ENCODE measurements at places on chromosomes 11 and 22.
A peak's percentile ranks its signal among the peaks of the same experiment; 100 is the strongest.

GRCh38 chr11:61593151-61593550 lies 12.3 kb upstream of the SYT7 start:
- no peak for DNase-seq

DNA sequence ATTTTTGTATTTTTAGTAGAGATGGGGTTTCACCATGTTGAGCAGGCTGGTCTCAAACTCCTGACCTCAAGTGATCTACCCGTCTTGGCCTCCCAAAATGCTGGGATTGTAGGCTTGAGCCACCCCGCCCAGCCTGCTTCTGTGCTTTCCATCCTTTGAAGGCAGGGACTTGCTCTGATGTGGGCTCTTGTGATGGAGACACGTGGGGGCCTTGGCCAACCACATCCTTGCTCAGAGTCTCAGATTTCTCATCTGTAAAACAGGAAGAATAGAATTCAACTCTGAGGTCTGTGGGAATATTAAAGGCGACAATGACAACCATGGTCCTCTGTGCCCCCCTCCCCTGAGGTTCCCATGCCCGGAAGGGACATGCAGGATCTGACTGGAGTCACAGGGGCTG lies 3.8 kb upstream of the GGA1 start:
- DNase-seq, result peak; percentile 75

DNA sequence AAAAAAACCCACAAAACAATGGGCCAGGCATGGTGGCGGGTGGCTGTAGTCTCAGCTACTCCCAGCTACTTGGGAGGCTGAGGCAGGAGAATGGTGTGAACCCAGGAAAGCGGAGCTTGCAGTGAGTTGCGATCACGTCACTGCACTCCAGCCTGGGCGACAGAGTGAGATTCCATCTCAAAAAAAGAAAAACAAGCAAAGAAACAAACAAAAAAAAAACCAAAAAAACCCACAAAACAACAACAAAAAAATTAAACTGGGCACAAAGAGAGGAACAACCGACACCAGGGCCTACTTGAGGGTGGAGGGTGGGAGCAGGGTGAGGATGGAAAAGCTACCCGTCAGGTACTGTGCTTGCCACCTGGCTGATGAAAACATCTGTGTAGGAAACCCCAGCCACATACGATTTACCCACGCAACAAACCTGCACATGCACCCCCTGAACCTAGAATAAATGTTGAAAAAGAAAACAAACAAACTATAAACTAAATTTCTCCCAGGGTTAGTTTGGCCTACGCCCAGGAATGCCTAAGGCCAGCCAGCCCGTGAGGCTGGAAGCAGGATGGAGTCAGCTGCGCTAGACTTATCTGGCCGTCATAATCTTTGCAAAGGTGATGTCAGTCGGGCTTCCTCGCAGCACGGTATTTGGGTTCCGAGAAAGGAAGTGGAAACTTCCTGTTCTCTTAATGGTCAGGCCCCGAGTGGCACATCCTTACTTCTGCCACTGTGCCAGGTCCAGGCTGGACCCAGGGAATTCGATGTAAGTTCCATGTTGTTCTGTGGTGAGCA lies 21.9 kb upstream of the CYB5R3 start:
- DNase-seq, result peak; percentile 15

DNA sequence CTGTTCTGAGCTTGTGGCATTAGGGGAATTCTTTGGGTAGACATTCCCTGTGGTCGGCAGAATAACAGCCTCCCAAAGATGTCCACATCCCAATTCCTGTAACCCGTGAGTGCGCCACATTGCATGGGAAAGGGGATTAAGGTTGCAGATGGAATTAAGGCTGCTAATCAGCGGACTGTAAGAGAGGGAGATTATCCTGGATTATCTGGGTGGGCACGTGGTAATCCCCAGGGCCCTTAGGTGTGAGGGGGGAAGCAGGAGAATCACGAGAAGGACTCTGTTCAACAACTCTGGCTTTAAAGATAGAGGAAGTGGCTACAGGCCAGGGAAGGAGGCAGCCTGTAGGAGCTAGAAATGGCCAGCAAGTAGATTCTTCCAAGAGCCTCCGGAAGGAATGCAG lies 16.0 kb downstream of the CACNG2 start:
- no peak for DNase-seq

DNA sequence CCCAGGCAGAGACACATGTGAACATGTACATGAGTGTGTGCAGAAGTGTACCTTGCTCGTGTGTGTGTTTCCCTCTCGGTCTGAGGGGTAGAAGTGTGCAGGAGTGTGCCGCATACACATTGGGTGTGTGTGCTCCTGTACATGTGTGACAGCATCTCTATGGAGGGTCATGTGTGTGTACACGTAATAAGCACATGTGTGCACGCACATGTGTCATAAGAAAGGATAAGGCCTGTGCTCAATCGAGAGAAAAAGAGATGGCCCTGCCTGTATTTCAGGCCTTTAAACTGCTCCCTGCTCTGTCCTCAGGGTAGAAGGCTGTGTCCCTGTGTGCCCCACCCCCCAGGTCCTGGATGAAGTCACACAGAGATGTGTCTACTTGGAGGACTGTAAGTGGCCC lies 61.8 kb downstream of the OTOG start:
- DNase-seq, result no peak

Measured in CD4-positive, alpha-beta T cell treated with Interferon alpha-2 for 1 hour (primary cell).